Stimulated activated effector memory CD8-positive, alpha-beta T cell treated with anti-CD3 and anti-CD28 coated beads, Interleukin-12 subunit alpha, Interleukin-12 subunit beta, amount 100 ng/mL, for 72 hours (primary cell): ENCODE measurements at places on chromosomes 11 and 22.

GRCh38 chr11:19433367-19433766 lies 192.6 kb upstream of the E2F8 start:
- DNase-seq, result no peak

GRCh38 chr11:46984987-46985386 lies 48.4 kb downstream of the CSTPP1 start:
- DNase-seq, result no peak

DNA sequence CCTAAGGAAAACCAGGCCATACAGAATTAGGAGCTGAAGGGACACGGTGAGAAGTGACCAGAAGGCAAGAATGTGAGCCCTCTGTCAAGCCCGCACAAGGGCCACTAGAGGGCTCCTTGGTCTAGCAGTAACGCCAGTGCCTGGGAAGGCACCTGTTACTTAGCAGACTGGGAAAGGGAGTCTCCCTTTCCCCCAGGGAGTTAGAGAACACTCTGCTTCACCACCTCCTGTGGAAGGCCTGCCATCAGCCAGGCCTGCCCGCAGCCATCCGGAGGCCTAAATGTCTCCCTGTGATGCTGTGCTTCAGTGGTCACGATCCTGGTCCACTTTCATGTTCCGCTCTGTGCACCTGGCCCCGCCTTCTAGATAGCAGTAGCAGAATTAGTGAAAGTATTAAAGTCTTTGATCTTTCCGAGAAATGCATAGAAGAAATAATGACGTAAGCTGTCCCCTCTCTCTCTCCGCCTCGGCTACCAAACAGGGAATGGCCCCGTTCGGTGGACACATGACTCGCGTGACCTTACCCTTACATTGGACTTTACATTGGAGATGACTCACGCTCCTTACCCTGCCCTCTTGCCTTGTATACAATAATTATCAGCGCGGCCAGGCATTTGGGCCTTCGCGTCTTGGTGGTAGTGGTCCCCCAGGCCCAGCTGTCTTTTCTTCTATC lies 10.7 kb upstream of the GSTP1 start:
- no peak for DNase-seq

DNA sequence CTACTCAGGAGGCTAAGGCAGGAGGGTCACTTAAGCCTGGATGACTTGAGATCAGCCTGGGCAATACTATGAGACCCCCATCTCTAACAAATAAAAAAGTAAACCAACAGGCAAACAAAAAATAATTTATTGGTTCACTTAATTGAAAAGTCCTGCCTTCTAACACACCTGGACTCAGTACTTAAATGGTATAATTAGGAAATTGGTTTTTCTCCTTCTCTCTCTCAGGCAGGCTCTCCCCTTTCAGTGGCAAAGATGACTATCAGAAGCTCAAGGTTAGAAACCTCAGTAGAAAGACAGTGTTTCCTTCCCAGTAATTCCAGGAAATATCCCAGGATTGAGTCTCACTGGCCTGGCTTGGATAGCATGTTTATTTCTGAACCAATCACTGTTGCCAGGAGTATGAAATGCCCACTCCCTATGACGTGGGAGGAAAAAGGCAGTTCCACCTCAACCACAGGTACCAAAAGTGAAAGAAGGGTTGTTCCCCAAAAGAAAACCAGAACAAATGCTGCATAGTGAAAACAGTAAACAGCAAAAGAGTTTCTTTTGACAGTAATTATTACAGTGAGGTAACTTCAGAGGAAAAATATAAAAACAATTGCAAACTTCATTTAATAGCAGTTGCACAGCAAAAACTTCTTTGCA lies 56.3 kb upstream of the SOX6 start:
- DNase-seq, result no peak

- DNase-seq, result no peak
Measured at GRCh38 chr11:89613911-89614310, 96.2 kb upstream of the TRIM77 start.

DNA sequence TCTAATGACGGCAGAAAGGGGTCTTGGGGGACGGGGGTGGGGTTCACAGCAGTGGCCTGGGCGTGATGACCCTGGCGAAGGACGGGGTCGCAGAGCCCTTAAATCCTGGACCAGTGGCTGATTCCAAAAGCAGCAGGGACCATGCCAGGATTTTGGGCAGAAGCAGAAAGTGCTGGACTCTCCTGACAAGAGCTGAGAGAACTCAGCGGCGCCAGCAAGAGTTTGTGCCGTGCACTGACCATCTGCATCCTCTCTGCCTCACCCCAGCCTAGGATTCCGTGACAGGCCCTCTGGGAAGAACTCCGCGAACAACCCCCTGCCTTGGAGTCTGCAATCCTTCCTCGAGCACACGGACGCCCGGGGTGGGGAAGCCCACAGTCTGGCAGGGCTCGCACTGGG lies 644 bp upstream of the NDUFV1 start:
- DNase-seq, result no peak

DNA sequence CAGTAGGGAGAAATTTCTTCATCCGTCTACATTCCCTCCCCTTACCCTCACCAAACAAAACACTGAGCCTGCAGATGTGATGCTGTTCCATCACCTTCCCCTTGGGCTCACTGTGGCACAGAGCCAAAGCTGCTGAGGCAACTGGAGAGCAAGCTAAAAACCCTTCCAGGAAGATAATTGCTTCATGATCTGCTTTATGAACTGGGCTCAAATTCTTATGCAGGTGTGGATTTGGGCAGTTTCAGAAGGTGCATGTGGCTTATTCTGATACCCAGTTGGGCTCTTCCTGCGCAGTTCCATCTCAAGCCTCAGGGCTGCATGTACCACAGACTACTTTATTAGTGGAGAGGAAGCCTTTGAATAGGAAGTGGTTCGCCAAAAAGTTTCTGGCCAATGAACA lies 58.3 kb downstream of the AAMDC start:
- DNase-seq, result no peak

- DNase-seq, result no peak
Measured at GRCh38 chr22:20509344-20510047, 2.1 kb downstream of the MED15 start.
